ENCODE measurements at places on chromosomes 16 and 17.
A peak's percentile ranks its signal among the peaks of the same experiment; 100 is the strongest.

DNA sequence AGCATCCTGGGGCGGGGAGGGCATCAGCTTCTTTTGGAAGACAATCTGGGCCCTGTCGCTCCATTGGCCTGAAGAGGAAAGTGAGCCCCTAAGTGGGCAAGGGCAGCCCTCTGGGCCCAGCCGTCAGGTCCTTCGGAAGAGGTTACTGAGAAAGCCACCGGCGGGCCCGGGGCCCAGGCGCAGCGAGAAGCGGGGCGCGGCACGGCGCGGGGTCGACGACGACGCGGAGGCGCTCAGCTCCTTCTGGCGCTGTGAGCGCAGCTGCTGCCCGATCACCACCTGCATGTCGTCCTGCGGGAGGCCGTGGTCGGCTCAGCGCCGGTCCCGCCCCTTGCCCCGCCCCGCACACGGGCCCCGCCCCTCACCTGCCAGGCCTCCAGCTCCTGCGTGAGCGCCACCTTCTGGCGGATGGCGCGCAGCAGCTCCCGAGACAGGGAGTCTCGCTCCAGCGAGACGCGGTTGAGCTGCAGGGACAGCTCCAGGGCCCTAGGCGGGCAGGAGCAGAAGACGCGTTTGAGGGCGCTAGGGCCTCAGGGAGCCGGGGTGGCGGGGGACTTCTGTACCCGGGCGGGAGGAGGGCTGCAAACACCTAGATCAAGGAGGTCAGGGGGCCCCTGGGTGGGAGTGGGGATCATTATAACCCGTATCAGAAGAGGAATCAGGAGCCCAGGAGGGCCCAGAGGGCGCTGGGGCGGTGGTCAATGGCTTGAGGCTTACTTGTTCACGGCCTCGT lies 4.3 kb downstream of the THOC6 start:
- peak; percentile 80 for DNase-seq

GRCh38 chr17:33945646-33946546 lies 309.2 kb upstream of the CCL2 start:
- DNase-seq: no peak

- no peak for DNase-seq
Measured at GRCh38 chr16:30755955-30756780, 5.7 kb downstream of the CFAP119 start.

- DNase-seq: no peak
Measured at GRCh38 chr16:86608301-86608747, 30.0 kb downstream of the FOXL1 start.

DNA sequence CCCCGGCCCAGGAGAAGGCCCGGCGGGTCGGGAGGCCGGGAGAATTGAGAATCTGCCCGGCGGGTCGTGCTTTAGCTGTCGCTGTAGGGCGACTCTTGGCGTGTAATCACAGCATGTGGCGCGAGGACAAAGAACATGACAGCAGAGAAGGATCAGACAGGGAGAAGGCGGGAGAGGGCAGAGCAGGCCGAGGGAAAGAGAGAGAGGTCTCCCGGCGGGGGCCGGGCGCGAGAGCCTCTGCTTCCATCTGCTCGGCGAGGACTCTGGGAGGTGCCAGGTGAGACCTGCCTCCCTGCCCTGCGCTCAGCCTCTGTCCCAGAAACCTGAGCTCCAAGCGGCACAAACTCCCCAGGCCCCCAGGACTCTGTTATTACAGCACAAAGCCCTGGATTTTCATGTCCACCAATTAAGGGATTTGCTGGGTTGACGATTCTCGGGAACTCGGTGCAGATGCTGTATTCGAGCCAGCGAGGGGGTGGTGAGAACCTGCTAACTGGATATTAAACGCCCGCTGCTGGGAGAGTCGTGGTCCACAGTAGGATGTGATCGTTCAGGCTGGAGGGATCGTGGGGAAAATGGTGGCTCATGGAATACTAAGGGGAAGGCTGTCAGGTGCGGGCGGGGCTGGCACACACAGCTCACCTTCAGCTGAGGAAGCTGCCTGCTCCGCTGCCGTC lies 172.0 kb upstream of the CIBAR2 start:
- DNase-seq: no peak

DNA sequence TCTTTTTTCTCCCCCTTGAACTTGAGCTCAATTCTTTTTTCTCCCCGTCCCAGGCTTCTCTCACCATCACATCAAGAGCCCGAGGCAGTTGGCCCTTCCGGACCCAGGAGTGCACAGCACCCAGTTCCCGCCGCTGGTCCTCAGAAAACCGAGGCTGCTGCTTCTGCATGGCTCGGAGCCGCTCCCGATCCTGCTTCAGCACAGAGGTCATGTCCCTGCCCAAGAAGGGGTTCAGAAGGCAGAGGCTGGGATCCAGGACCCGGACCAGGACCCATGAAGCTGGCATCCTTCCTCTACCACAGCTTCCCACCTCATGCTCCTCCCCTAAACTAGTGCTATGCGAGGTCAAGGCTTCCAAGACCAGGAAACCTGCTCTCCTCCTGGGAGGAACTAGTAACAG lies 10.5 kb downstream of the PER1 start:
- DNase-seq: no peak

- peak; percentile 86 for DNase-seq
Measured at GRCh38 chr17:60153606-60154390, 4.0 kb downstream of the CA4 start.

DNA sequence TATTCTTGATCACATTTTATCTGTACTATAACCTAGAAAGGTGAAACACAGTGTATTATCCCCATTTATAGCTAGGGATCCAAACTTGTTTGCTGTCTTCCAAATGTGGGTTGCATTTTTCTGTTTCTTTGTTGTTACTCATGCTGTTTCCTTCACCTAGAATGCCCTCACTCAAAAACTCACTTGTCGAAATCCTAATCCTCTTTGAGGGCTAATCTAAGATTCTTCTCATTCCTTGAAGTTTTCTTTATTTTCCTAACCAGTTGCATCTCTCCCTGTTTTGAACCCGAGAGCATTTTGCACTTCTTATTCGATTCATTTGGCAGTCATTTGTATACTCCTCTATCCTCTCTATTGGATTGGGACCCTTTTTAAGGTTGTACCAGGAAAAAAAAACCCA lies 9.6 kb downstream of the CALCOCO2 start:
- DNase-seq: no peak

DNA sequence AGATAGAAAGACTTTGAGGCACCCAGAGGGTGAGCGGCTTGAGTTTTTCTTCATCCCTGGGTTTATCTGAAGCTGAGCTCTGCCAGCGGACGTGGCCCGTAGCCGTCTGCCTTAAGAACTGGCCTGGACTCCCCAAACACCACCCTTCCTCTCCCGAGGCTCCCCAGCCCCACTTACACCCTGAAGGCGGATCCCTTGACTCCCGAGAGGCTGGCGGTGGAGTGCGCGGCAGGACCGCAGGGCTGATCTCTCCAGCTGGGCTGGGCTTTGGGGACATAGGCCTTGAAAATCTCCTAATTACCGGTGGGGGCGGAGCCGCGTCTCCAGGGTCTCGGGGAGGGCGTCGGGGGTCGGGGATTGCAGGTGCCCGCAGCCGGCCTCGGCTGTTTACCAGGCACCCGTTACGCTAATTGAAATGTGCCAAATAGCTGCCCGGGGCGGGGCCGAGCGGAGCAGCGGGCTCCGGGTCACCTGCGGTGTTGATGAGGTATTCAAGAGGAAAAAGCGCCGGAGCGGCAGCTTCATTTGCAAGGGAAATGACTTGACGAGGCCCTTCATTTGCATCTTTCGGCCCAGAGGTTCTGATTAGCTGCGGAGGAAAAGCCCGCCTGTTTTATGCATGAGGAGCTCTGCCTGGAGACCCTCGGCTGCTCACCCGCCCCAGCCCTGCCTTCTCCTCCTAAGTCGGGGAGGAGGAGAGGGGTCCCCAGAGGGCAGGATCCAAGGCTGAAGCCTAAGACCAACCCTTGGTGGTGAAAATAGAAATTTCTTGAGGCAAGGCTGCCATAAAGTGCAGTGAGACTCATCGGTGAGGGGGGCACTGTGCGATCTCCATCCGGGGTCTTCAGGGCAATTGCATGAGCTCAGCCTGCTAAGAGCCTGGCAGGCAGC lies 100.7 kb downstream of the MGAT5B start:
- no peak for DNase-seq

- no peak for DNase-seq
Measured at GRCh38 chr17:17203173-17203730, 2.9 kb downstream of the PLD6 start.

- no peak for DNase-seq
Measured at GRCh38 chr17:34261568-34262337, 6.7 kb downstream of the CCL2 start.

DNA sequence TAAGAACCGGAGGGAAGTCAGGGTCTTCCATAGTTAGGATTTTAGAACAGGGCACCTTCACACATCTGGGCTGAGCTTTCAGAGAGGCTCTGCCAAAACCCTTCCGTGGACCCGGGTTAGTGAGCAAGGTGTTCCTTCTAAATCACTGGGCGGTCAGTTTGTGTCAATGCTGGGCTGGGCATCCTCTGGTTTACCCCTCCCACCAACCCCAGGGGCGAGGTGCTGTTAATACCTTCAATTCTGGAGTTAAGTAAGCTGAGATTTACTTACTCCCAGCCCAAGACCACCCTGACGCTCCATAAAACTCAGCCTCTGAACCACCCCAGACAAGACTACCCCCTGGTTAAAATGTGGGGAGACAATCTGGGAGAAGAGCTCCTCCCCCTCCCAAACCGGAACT lies 1.0 kb downstream of the TMEM92 start:
- no peak for DNase-seq

DNA sequence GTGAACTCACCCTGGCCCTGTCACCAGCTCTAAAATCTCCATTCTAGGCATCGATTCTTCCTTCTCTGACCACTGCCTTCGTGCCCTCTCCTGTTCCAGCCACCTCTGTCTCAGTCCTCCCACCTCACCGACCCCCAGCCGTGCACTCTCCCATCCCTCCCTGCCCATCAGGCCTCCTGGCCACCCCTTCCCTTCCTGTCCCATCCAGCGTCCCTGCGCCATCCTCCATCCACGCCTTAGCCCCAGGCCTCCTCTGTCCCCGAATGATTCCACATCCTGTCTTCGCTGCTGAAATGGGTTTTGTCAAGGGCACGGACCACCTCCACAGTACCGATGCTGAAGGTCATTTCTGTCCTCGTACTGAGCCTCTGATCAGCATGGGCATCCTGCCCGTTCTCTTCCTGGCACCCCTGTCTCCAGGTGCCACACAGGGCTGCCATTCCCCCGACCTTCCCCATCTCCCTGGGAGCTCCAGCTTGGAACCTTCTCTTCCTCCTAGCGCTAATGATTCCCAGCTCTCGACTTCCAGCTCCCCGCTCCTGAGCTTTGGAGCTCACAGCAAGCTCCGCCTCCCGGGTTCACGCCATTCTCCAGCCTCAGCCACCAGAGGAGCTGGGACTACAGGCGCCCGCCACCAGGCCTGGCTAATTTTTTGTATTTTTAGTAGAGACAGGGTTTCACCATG lies 2.6 kb downstream of the TRIM65 start:
- DNase-seq: no peak

DNA sequence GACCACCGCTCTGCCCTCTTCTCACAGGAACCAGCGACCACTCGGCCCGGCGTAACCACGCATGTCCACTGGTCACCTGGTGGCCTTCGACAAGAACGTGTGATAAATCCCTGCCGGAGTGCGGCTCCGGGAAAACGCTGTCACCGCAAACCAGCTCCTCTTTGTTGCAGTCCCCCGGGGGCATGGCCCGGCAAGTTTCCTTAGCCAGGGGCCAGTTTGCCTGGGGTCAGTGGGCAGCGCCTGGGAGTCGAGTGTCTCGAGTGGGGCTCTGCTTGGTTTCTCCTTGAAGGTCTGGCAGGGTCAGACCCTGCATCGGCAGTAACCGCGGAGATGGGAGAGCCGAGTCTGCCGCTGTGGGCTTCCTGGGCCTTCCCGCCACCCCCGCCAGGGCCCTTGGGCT lies 52.5 kb downstream of the JPH3 start:
- DNase-seq: no peak

DNA sequence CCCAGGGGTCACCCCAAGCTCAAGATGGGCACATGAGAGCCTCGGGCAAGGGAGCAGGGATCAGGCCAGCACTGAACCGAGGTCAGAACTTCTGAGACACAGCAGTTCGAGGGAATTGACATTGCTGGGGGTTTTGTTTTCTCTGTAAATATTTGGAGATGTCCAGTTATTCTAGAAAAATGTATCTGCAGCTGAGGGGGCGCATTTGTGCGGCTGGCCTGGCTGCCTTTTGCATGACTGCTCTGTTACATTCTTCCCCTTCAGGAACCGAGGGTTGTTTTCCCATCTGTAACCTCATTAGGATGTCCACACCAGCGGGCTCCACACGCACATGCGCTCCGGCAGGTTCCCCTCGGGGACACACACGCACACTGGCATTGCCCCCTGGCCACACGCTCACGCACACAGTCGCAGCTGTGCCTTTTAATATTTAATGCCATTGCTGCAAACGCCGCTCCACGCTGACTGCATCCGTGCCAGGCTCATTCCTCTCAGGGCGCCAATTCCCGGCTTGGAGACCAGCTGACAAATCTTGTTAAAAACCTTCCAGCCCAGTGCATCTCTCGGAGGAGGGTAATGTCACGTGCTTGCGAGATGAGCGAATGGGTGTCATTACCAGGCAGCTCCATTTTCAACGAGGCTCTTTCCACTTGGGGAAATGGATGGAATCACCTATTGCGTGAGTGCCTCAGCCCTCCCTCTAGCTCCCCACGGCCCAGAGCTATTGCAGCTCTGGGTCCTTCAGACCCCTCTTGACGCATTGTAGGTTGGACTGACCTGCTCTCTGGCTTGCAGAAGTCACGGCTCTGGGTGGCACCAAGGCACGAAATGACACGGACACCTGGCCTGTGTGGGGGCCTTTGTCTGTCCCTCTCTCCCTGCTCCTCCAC lies 13.1 kb downstream of the CCR7 start:
- DNase-seq: peak; percentile 91

DNA sequence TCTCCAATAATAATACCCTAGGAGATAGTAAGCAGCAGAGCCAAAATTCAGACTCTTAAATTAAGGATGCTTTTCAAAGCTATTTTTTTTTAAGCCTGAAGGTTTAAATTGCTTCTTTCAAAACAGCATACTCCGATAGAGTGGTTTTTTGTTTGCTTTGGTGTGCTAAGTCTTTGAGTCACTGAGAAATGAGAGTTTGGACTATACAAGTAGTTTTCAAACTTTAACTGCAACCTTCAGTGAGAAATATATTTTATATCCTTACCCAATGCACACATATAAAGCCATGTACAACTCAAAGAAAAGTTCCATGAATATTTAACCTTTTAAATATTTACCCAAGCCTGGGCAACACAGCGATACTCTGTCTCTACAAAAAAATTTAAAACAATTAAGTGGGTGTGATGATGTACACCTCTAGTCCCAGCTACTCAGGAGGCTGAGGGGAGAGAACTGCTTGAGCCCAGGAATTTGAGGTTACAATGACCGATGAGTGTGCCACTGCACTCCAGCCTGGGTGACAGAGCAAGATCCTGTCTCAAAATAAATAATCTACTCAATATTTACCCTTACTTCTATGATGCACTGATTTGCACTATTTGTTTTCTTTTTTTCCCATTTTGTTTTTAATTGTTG lies 19.2 kb downstream of the DCUN1D3 start:
- no peak for DNase-seq

GRCh38 chr16:88784074-88784855 lies 755 bp downstream of the PIEZO1 start:
- peak; percentile 86 for DNase-seq

All from AG20443 (cell line).